Skeletal muscle cell (primary cell): ENCODE measurements at places on chromosomes 1 and 21.

GRCh38 chr1:63318201-63318979, 4.0 kb upstream of the FOXD3 start:
- DNase-seq, result no peak

DNA sequence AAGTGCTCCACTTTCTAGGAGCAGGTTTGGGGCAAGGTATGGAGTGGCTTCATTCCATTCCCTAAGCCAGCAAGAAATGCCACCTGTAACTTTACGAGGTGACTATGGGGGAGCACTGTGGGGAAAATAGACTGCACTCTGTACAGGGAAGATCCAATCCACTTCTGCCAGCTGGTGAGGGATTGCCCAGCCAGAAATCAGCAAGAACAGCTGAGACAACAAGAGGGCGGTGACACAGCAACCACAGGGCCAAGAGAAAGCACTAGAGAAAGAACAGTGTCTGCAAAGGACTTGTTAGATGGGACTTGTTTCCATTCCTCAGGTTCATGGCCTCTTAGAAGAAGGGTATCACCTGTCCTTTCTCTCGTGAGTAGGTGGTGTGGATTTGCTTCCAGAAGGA, 19.6 kb downstream of the CAPN8 start:
- no peak for DNase-seq

GRCh38 chr1:90730243-90731022, 13.3 kb upstream of the BARHL2 start:
- no peak for DNase-seq

GRCh38 chr1:41500378-41500777, 15.9 kb upstream of the EDN2 start:
- DNase-seq, result no peak

- no peak for DNase-seq
Measured at GRCh38 chr1:244502630-244503029, 41.6 kb downstream of the CATSPERE start.

DNA sequence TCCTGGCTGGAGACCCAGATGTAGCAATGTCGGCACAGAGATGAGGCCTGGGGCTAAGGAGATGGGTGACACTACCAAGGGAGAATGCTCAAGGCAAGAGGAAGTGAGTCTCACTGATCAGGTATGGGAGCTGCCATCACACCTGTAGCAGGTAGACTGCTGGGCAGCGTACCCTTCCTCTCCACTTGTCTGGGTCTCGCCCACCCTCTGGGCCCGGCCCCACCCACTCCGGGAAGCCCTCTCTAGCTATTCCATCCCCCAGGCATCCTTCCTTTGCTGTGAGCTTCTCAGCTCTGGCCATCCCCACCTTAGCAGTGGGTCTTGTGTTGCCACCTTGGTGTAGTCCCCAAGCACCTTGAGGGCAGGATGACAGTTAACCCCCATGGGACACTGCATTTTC, 87.7 kb upstream of the EDN2 start:
- DNase-seq, result no peak

- no peak for DNase-seq
Measured at GRCh38 chr1:41325801-41326200, 35.4 kb upstream of the FOXO6 start.

- DNase-seq, result no peak
Measured at GRCh38 chr1:168835176-168835575, 106.2 kb upstream of the DPT start.

GRCh38 chr1:150092180-150092791, 24.7 kb downstream of the VPS45 start:
- DNase-seq, result no peak

DNA sequence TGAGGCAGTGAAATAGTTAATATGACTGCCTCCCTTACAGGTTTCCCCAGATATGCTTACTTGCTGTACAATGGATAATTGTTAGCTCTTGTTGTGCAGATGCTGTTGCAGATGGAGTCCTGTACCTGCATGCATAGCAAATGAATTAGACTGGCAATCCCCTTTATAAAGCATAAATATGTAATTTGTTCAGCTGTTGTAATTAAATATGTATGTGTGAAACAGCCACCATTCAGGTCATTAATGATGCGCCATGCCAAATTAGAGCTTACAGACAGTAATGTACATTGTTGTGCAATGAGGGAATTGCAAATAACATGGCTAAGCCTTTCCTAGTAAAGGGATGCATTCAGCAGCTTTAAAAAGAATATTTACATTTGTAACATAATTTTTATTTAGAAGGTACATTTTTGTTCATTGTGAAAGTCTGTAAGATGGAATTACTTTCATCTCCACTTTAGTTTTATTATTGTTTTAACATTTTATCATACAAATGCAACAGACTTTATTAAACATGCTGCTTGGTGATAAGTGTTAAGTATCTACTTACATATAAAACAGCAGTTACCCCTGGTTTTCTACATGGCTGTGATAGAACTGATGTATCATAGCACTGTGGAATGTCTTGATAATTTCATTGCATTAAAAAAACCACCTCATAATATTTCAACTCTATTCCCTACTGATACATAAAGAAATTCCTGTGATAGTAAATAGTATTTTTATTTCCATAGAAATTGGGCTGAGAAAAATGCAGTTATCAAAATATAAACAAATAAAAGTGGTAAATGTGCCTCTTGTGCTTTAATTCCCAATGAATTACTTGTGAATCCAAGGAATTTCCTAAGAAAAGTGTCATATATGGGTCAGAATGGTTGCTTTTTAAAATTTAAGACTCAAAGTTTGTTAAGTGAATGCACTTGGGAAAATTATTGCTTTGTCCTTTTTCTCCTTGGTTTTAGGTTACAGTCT, 99.0 kb downstream of the NFIA start:
- no peak for DNase-seq

GRCh38 chr1:111463029-111463683, 10.6 kb upstream of the C1orf162 start:
- DNase-seq, result peak; percentile 36

GRCh38 chr1:195934817-195935553, 673.3 kb downstream of the KCNT2 start:
- no peak for DNase-seq

GRCh38 chr1:1304331-1305299, 3.1 kb downstream of the ACAP3 start:
- peak; percentile 24 for DNase-seq

DNA sequence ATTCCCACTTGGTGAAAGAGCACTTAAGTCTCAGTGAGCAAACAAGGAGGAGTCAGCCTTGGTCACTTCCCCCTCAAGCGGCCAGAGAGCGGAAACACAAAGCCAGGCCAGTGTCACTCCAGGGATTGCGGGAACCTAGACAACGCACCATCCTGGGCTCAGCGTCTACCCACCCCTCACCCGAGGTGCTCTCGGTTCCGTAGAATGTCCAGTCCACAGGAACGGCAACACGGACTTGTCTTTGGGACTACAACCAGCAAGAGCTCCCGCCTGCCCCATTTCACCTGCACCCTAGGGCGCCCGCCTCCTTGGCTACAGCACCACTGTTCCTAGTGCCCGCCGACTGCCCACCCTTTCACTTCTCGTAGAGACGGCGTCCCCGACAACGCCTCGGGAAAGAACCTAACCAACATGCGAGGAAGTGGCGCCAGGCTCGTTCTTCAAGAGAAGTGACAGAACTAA, 509 bp downstream of the GDAP2 start:
- peak; percentile 17 for DNase-seq

DNA sequence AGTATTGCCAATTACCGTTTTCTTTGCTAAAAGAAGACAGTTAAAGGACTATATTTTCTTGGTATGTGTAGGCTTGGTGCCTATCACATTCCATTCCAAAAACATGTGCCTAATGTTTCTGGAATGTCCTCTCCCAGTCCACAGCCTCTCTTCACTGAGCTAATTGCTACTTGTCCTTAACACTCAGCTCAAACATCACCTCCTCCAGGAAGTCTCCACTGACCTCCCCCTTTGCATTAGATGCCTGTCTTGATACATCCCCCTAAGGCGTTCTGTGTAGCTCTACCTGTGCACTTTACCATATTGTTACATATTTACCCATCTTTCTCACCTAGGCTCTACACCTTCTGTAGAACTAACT, 195.6 kb upstream of the CAMK1G start:
- no peak for DNase-seq

DNA sequence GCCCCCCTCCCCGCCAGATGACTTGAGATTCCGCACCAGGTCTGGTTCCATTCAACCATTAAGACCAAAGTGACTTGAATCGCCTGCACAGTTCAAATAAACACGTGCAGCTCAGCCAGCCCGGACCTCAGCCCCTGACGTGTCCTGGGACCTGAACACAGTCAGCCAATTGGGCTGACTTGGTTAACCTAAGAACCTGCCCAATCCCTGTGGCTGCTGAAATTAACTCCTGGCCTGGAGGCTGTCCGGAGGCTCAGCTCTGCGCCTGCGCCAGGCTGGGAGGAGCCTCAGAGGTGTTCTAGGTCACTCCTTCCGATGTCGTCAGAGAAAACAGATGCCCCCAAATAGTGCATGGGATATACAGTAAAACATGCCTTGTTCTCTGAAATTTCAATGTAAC, 73.4 kb downstream of the SCCPDH start:
- no peak for DNase-seq

GRCh38 chr1:26284597-26285347, 4.9 kb downstream of the SH3BGRL3 start:
- peak; percentile 80 for DNase-seq

GRCh38 chr1:83747853-83748482, 251.0 kb downstream of the TTLL7 start:
- DNase-seq, result no peak

GRCh38 chr1:20192364-20192763, 6.0 kb upstream of the PLA2G2C start:
- no peak for DNase-seq

DNA sequence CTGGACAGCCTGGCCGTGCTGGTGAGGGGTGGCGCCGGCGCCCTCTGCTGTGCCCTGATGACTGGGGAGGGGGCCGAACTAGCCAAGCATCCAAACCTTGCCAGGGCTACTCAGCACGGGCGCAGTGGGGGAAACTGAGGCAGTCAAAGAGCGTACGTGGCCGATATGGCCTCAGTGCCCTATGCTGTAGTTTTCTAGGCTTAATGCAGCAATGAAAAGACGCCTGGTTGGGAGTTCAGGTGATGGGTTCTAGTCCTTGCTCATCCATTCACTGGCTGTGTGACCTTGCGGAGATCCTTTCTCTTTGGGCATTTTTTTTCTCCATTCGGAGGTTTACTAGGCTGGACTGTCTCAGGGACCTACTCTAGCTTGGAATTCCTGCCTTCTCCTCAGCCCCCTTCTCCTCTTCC, 822 bp downstream of the MTX1 start:
- no peak for DNase-seq

- no peak for DNase-seq
Measured at GRCh38 chr1:219534991-219535390, 77.9 kb downstream of the ZC3H11B start.

DNA sequence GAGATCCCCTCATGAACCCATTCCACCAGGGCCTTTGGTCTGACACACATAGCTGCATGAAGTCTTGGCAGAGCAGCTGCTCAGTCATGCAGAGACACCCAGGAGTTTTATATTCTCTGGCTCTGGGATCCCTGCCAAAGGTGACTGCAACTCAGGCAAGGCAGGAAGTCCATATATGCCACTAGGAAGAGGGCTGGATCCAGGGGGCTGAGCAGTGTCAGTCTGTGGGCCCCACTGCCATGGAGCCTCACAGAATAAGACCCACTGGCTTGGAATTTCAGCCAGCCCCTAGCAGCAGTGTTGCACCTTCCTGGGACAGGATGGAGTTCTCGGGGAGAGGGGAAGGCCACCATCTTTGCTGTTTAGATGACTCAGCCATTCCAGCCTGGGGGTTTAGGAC, 199.7 kb downstream of the TBX15 start:
- peak; percentile 87 for DNase-seq

- DNase-seq, result no peak
Measured at GRCh38 chr1:187338762-187339412, 510.1 kb downstream of the PLA2G4A start.

GRCh38 chr1:239011382-239011781, 375.0 kb upstream of the CHRM3 start:
- DNase-seq, result no peak

- no peak for DNase-seq
Measured at GRCh38 chr1:226945106-226945857, 5.2 kb downstream of the COQ8A start.

DNA sequence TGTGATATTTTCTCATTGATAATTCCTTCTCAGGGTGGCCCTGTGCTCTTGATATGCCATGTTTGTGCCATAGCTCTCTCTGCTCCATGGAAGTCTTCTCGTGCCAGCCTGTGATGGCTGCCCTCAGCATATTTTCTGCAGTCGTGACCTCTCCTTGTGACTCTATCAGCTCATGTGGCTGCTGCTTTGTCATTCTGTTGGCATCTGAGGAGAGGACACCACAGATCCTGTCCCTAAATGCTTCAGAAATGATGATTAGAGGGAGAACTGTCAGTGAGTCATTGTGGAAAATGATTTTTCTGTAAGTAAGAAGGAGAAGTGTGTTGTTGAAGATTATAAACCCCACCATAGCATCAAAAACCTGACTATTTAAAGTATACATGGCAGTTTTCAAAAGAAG, 286.0 kb downstream of the ADGRL2 start:
- DNase-seq, result no peak

DNA sequence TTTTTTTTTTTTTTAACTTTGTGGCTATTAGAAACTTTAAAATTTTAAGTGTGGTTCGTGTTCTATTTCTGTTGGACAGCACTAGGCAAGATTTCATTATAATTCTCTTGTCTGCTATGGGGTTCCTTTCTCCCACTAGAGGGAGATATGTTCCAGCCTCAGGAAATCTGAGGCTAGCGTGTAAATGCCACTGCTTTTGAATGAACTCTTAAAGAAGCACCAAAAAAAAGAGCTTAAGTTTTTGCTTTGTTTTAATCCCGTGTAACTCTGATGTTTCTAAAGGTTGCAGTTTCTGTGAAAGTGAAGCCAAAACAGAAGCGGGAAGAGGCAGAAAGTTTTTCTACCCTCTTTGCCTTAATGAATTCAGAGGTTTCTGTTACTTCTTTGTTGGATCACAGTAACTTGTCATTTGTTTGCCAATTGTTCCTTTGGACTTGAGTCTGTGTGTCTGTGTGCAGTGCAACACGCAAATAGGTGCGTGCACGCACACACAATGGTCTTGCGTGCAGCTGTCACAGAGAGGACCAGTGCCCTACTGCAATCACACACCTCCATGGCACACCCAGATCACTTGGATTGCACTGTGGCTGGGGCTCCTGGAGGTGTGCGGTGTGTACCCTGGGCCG, 32.3 kb downstream of the HHAT start:
- peak; percentile 32 for DNase-seq

- no peak for DNase-seq
Measured at GRCh38 chr21:44423312-44423821, 31.9 kb upstream of the LRRC3 start.

DNA sequence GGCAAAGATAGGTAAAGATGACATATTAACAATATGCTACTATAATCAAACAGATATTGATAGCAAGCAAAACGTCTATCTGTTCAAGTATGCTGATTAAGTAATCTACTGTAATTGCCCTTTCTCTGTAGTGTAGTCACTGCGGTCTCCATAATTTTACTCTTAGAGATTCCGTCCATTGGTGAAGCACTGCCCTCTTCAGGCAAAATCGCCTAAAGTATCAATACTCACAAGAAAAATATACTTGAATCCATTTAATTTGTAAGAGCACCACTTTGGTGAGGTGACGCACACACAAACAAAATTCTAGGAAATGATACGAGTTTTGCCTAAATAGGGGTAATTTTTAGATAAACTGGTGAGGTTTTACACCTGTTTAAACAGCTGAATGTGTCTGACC, 434.6 kb upstream of the CHRM3 start:
- DNase-seq, result peak; percentile 10
